Stimulated activated CD4-positive, alpha-beta T cell treated with anti-CD3 and anti-CD28 coated beads, Interleukin-1b, Interleukin-23, amount 100 ng/mL, for 48 hours (primary cell): ENCODE measurements at places on chromosomes 3 and 15.
A peak's percentile ranks its signal among the peaks of the same experiment; 100 is the strongest.

- DNase-seq, result no peak
Observed at GRCh38 chr15:41010345-41010744, 57.1 kb downstream of the CHAC1 start.

GRCh38 chr15:41862515-41863116 is 24.0 kb downstream of the PLA2G4B start:
- DNase-seq, result no peak

DNA sequence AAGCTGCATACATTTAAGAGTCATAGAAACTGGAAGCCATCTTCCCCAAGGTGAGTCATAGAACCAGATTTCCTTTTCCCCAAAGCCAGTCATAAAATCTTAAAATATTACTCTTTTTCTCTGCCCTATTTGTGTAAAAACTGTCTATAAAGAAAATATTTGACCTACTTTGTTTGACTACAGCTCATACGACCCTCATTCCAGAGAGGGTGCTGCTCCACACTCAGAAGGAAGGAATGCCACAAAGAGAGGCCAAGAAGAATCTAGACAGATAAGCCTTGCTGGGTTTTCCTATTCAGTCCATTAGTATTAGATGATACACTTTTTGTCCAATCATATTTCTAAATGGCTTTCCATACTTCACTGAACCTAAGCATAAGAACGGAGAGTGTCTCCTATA is 671.6 kb upstream of the SGO1 start:
- no peak for DNase-seq

DNA sequence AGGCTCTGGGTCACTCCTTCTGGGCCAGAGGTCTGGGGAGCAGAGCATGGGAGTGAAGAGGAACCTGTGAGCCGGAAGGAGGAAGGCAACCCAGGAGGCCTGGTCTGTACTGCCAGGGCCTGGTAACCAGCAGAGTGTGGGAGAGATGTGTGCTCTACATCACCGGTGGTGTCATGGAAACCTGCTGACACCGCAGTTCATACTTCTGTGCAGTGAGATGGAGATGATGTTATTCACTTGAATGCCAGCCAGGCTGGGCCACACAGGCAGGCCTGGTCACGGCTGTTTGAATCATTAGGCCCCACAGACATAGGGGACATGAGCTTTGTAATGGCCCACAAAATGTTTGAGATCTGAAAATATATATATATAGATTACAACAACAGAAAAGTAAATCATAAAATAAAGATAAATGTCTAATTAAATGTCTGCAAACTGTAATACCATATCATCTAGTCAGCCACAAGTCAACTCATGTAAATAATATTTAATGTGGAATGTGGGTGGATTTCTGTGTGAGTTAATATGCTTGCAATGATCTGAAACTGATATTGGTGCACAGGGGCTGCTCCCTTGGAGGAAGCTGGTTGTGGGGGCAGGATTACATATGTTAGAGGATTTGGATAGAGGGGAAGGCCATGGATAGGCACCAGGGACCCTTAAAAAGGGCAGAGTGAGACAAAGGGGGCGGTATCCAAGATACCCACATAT is 108.5 kb upstream of the PFN2 start:
- DNase-seq, result no peak

DNA sequence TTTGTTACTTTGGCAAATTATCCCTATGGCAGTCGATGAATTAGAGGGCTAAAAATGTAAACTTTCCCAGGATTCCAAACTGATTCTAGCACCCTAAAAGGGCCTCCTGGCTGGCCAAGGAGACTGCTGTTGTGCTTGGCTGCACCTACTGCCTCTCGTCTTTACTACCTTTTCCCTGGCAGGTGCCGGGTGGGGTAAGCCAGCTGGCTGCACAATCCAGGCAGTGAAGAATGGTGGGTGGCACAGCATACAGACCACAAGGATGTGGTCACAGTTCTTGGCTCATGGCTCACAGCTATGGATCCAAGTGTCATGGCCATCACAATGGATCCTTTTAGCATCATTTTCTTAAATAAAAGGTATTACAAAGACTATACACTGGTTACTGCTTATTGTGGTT is 20.7 kb upstream of the SLC25A26 start:
- no peak for DNase-seq

DNA sequence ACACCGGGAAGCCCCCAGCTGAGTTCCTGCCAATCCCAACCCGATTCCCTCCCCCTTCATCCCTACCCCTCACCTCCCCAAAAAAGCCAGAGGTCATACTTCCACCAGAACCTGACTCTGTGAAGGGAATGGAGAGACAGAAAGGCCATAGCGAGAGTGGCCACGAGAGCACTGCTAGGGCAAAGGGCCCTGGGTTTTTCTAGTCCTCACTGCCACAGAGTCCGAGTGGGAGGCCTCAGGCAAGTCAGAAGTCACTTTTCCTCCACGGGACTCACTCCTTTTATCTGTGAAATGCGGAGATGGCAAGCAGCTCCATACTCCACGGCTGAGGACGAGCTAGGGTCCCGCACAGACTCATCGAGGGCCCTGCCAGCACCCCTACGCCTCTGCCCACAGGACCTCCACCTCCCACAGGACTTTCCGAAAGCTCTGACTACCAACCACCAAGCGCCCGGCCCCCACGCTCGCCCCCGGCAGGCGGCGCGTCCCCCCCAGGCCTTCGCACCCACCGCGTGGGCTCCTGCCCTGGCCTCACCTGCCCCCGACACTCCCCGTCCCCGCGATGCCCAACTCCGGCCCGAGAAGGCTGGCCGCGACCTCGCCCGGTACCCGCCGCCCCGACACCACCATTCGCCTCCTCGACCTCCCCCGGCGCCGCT is 792 bp downstream of the ATP13A3 start:
- DNase-seq, result peak; percentile 52

DNA sequence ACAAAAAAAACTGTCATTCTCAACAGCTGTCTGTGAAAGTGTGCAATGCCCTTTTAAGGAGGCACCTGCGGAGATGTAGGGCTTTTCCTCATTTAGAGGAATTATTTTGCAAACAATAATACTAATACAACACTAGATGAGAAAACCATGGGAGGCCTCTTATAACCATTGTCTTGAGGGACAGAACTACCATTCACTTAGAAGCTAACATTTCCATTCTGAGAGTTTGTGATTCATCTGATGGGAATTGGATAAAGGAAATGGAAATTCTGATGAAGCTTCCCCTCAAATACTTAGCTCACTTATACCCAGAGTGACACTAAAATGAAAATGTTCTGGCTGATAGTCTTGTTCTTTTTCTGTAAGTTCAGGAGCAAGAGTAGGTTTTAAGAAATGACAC is 147.7 kb downstream of the CADPS start:
- no peak for DNase-seq

DNA sequence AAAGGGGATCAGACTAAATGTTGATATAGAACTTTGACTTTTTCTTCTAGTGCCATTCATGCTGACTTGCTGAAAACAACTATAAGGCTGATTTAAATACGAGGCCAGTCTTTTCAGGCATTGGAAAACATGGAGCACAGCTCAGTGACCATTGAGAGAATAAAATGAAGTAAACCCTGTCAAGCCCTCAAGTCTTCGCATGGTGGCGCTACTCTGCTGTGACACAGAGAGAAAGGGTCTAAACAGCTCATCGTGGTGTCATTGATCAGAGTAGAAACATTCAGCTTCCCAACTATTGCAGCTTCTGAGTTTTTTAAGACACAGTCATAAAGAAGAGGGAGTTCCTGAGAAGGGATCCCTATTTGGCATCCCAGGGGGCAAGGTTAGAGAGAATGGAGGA is 716.2 kb downstream of the DIPK2A start:
- no peak for DNase-seq
